ENCODE measurements at places on chromosomes 13 and 19.

GRCh38 chr19:6522712-6523111, 8.1 kb upstream of the TNFSF9 start:
- no peak for DNase-seq

- DNase-seq, result no peak
These were observed 219.9 kb downstream of the COG6 start for GRCh38 chr13:39875111-39875987.

GRCh38 chr19:30006207-30006606, 64.2 kb downstream of the URI1 start:
- DNase-seq, result no peak

GRCh38 chr13:85586422-85586831, 212.8 kb downstream of the SLITRK6 start:
- DNase-seq, result no peak

- no peak for DNase-seq
These were observed 94.5 kb upstream of the CACNA1A start for GRCh38 chr19:13600802-13601201.

- DNase-seq, result no peak
These were observed 517.2 kb upstream of the SPRY2 start for GRCh38 chr13:80858131-80858530.

DNA sequence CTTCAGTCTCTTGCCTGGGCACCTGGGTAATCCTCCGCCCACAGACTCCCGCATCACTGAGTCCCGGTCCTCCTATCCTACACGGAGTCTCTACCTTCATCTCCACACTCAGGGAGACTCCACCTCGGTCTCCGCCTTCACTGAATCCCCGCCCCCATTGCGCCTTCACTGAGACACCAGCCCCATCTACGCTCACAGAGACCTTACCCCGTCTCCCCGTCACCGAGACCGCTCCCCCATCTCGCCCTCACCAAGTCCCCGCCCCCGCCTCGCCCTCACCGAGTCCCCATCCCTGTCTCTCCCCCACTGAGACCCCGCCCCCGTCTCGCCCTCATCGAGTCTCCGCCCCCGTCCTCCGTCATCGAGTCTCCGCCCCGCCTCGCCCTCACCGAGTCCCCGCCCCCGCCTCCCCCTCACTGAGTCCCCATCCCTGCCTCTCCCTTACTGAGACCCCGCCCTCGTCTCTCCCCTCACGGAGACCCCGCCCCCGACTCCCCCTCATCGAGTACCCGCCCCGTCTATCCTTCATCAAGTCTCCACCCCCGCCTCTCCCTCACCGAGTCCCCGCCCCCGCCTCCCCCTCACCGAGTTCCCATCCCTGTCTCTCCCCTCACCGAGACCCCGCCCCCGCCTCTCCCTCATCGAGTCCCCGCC, 23.1 kb upstream of the ZNF846 start:
- DNase-seq, result peak; percentile 83

GRCh38 chr13:94710881-94711560, 1.3 kb downstream of the SOX21 start:
- no peak for DNase-seq

DNA sequence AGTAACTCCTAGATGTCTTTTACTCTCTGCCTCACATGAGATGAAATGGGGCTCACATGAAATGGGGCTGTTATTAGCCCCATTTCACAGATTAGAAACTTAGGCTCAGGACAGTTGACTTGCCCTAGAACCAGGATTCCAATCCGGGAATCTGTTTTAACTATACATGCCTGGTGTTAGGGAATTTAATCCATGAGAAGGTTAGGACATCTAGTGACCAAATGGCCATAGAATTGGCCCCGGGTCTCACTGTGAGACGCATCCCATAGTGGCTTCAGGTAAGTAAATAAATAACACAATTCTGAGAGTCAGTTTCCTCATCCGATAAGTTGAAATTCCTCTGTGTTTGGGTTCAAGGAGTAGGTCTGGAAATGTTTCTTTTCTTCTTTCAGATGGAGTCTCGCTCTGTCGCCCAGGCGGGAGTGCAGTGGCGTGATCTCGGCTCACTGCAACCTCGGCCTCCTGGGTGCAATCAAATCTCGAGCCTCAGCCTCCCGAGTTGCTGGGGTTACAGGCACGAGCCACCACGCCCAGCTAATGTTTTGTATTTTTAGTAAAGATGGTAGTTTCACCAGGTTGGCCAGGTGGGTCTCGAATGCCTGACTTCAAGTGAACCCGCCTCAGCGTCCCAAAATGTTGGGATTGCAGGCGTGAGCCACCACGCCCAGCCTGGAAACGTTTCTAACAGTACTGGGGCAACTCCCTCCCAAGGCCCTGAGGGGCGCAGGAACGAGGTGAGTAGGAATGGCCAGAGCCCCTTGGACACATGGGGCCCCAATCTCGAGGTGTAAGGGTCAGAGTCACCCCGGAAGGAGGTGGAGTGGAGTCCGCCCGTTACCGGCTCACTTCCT, 1.2 kb upstream of the ZNF574 start:
- no peak for DNase-seq

DNA sequence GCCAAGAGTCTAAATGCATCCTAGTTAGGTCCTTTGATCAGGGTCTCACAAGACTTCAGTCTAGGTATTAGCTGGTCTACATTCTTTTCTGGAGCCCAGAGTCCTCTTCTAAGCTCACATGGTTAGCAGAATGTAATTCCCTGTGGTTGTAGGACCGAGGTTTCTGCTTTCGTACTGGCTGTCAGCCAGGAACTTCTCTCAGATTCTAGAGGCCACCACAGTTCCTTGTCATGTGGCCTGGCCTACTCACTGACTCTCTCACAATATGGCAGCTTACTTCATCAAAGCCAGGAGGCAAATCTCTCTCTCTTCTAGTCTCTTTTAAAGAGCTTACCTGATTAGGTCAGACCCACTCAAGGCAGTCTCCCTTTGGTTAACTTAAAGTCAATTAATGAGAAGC, 82.9 kb downstream of the POU4F1 start:
- no peak for DNase-seq

DNA sequence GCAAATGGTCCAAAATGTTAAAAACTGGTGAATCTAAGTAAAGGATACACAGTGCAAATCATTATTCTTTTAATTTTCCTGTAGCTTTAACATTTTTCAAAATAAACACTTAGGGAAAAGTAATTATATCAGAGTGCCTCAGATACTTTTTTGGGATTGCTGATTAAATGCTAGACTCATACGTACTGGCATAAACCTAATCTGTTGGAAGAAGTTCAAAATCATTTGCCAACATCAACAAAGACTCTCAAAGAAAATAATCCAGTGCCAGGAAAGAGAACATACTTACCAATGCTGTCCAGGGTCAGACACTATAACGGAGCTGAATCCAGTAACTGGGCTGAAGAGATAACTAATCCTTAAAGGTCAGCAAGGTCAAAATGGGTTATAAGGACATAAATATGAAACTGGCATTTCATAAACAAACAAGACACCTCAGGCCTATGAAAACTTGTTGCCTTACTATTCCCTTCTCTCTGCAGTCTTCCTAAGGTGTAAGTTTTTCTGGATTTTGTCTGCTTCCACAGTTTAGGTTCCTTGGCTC, 3.3 kb upstream of the ZNF420 start:
- no peak for DNase-seq

DNA sequence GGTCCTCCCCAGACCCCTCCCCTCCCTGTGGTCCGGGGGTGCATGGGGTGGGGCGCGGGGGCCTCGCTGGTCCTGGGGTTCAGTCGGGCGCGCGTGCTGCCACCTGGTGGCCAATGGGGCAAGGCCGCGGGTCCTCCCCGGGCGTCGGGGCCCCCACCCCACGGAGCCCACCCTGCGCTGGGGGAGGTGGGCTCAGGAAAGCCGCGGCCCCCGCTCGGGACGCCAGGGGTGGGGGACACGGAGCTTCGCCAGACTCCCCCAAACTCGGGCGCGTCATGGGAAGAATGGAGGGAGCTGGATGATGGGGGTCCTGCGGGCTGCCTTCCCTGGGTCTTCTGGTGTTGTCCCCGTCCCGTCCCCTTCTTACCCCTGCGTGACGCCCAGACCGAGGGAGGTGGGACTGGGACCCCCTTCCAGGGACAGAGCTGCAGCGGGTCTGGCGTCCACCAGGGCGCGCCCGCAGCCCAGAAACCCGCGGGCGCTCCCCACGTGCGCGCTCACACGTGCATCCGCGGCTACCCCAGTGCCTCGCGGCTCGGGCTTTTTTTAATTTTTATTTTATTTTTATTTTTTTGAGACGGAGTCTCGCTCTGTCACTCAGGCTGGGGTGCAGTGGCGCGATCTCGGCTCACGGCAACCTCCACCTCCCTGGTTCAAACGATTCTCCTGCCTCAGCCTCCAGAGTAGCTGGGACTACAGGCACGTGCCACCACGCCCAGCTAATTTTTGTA, 19.8 kb upstream of the TCF3 start:
- peak; percentile 46 for DNase-seq

DNA sequence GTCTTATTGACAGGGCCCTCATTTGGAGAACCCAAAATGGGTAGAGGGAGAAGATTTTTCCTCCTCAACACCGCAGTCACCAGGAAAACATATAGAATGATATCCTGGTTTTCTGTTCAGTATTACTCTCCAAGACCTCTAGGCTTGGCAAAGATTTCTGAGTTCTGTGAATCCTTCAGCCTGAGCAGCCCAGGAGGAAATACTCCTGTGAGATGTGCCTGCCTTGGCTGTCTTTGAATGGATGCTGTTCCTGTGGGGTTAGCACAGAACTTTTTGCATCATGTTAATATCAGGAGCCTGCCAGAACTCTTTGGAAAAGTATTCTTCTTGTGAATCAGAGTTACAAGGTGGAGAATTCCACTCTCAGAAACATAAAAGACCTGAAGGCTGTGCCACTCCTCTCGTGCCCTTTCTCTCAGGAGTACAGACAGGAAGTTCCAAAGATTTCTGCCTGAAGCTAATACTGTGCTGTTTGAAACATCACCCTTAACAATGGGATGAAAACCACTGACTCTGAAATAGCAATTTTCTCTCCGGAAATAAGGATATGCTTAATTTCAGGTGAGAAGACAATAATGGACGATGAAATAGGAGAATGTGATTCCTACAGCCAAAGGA, 520.1 kb upstream of the NBEA start:
- DNase-seq, result no peak

GRCh38 chr19:31962561-31962996, 382.8 kb upstream of the ZNF507 start:
- no peak for DNase-seq

- no peak for DNase-seq
These were observed 11.1 kb downstream of the PROZ start for GRCh38 chr13:113169277-113170272.

DNA sequence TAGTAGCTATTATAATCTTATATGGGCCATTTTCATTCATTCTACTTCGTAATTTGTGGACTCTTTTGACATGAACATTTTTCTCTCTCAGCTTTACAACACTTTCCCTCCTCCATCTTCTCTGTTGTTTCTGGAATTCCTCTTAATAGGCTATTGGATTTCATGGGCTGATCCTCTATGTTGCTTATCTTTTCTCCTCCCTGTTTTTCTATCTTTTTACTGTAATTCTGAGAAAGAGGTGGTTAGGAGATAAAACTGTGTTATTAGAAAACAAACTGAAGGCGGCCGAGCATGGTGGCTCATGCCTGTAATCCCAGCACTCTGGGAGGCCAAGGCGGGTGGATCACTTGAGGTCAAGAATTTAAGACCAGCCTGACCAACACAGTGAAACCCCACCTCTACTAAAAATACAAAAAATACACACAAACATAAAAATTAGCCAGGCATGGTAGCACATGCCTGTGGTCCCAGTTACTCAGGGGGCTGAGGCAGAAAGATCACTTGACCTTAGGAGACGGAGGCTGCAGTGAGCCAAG, 188.1 kb downstream of the UGGT2 start:
- no peak for DNase-seq

DNA sequence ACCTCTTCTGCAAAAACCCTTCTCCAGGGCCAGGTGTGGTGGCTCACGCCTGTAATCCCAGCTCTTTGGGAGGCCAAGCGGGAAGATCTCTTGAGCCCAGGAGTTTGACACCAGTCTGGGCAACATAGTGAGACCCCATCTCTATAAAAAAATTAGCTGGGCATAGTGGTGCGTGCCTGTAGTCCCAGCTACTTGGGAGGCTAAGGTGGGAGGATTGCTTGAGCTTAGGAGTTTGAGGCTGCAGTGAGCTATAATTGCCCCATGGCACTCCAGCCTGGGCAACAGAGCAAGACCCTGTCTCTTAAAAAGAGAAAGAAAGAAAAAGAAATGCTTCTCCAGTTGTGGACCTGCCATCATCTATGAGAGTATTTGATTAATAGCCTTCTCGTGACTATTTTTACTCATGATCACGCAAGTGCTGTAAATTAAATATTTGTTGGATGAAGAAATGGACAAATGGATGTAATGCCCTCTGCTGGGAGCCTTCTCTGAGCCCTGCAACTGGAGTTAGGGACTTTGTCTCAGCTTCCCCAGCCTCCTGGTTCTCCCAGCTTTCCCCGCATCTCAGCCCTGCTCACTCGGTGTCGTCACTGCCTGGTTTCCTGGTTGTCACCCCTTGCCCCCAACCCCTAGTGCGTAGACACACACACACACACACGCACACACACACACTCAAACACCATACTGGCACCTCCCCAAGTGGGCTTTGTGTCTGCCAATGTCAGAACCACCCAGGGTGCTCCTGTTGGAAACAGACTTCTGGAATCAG, 12.2 kb downstream of the WIZ start:
- DNase-seq, result no peak

GRCh38 chr19:40716031-40716481, 630 bp downstream of the COQ8B start:
- DNase-seq, result peak; percentile 19

GRCh38 chr13:49791315-49791710, 1.2 kb downstream of the KPNA3 start:
- DNase-seq, result no peak

- DNase-seq, result no peak
These were observed 424.8 kb downstream of the DIAPH3 start for GRCh38 chr13:59738921-59739320.

- DNase-seq, result no peak
These were observed 611 bp upstream of the LRFN1 start for GRCh38 chr19:39321117-39321831.

DNA sequence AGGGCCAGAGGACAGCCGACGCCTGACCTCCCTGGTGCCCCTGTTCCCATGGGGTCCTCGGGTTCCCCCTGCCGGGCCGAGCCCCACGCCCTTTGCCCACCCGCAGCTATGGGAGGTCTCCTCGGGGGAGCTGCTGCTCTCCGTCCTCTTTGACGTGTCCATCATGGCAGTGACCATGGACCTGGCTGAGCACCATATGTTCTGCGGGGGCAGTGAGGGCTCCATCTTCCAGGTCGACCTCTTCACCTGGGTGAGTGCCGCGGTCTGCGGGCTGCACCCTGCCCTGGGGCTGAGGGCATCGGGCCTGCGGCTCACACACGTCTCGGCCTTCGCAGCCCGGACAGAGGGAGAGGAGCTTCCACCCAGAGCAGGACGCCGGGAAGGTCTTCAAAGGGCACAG, 6.6 kb downstream of the WDR18 start:
- DNase-seq, result no peak

GRCh38 chr13:102617697-102618350, 21.0 kb downstream of the TPP2 start:
- no peak for DNase-seq

- no peak for DNase-seq
These were observed 784.1 kb downstream of the UQCRFS1 start for GRCh38 chr19:28428663-28429348.

DNA sequence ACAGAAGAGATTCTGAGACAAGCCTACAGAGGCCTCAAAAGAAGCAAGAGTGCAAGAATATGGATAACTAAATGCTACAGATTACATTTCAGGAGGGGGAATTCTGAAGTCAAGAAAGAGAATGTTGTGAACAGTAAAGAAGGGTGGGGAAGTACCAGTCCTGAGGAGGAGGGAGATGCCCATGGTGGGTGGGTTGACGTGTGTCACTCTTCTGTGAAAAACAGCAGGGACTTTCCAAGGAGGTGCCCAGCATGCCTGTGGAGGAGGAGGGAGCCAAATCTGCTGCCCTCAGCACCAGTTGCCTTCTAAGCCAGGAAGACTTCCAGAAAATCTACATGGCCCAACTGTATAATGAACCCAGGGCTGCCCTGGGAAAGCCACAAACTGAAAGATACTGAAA, 87.7 kb downstream of the SGCG start:
- DNase-seq, result no peak

Data from activated T-helper 1 cell treated with anti-CD3 and anti-CD28 coated beads, Interleukin-12 subunit alpha, Interleukin-12 subunit beta, Interleukin-2, Interleukin-4 antibody, amounts not matched to agents 30 ng/mL and 10 ng/mL and 1 ng/mL, durations not matched to agents 14 hours and 24 hours and 36 hours (primary cell).